Activated gamma-delta T cell treated with Interleukin-2 at 50 U/mL for 16 hours (primary cell): ENCODE measurements at places on chromosomes 4 and X.
A peak's percentile ranks its signal among the peaks of the same experiment; 100 is the strongest.

GRCh38 chr4:106529348-106530023 is 160.9 kb upstream of the GIMD1 start:
- DNase-seq: no peak

- no peak for DNase-seq
Measured at GRCh38 chr4:52244848-52245247, 193.7 kb downstream of the SPATA18 start.

GRCh38 chr4:140309124-140309870 is 64.1 kb upstream of the SCOC start:
- no peak for DNase-seq

GRCh38 chrX:49844611-49845010 is 15.5 kb downstream of the PAGE4 start:
- no peak for DNase-seq

DNA sequence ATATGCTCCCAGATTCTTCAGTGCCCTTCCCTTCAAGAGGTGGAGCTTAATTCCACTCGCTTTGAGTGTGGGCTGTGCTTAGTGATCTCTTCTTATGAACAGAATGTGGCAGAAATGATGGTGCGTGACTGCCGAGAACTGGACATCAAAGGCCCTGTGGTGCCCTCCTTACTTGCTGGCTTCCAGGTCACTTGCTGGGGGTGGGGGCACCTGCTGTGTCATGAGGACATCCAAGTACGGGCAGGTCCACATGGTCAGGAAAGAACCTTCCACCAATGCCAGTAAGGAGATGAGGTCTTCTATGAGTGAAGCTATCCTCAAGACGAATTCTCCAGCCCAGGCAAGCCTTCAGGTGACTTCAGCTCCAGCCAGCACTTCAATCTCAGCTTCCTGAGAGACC is 95.8 kb downstream of the FAM53A start:
- DNase-seq: no peak

DNA sequence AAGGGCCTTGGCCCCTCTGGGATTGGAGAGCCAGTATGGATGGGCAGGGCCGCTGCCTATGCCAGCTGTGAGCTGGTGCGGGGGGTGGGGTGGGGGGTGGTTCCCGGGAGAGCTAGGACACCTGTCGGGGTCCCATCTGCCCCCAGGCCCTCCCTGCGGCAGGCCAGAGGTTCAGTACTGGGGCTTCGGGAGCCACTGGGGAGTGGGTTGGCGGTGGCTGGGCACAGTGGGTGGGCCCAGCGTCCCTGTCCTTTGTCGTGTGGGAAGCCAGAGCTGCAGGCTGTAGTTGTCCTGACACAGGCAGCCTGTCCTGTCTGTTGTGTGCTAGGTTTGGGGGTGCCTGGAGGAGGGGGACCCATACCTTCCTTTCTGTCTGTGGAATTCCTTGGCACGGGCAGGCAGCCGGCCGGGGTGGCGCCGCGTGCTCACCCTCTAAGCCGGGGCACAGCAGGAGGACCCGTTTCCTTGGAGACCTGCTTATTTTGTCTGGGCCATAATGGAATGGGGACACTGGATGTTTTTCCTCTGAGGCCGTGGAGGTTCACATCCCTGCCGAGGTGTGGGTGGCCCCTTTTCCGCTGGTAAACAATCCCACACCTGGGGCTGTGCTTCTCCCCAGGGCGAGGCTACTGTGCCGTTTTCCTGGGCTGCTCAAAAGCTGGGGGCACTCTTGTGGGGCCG is 14.8 kb downstream of the DOK7 start:
- no peak for DNase-seq

- no peak for DNase-seq
Measured at GRCh38 chrX:18271309-18271708, 50.6 kb upstream of the BEND2 start.

DNA sequence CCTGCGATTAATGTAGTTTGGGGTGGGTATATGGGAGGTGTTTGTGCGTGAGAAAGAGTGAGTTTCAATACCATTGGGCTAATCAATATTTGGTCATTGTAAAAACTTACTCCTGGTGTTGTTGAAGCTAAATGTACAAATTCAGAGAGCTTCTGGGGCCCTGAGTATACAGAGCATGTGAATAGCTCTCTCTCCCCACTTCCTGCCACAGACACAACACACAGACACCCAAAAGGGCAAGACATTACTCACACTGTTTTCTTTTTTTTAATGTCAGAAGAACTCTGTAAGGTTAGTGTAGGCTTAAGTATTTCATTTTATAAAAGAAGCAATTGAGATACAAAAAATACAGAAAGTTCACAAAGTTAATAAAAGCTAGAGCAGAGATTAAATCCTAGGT is 151.3 kb upstream of the KCNIP4 start:
- DNase-seq: no peak

DNA sequence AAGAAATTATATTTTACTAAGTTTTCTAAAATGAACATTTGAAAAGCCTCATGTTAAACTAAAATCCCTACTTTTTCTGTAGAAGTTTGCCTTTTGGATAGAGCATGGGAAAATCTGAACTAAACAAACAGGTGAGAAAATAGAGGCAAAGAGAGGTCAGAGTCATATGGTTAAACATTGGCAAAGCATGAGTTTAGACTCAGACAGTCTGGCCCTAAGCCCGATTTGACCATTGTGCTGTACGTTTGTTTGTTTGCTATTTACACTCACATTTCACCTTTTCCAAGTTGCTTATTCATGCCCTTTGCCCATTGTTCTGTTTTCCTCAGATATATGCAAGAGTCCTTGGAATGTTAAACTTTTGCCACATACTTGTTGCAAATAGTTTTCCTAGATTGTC is 85.4 kb downstream of the TIGD2 start:
- no peak for DNase-seq

DNA sequence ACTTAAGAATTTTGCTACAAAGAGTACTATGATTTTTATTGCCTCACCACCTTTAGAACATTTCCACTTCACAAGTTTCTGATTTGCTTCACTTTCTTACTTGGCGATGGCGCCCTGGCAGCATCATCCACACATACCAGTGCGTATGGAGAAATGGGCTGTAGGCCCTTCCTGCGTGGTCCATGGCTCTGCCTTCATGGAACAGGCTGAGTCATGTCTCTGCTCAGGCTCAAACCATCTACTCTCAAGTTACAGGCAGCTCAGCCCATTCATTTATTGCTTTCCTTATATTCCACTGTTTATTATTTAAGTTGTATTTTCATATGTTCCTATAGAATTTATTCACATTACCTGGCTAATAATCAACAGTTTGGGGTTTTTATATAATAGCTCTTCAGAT is 21.1 kb downstream of the CASP3 start:
- DNase-seq: no peak

DNA sequence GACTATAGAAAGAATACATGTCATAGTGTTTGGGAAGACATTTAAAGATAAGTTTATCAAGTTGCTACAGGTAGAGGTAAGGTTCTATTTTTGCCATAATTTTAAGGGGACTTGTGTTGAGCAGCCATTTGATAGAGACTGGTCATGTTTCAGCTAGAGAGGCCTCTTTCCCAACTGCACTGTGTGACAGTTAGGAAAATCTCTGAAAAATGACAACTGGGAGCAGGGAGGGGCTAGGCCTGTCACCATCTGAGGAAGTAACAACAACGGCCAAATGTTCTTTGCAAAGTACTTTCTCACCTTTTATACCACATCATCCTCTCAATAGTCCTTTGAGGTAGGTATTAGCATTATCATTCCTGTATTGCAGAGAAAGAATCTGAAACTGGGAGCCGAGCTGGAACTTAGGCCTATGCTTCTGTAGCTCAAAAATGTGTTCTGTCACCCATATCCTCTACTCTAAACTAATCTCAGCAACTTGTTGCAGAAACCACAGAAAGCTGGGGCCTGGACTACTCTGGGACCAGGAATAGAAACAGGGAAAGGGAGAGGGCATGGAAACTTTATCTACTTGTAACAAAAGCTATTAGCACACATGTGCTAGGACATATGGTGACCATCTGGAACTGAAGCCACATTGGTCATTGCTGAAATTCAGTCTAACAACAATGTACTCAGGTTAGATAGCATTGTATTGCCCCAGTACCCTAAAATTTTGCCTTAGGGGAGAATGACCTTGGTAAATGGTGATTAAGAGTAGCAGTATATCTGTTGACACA is 198.9 kb downstream of the MID1IP1 start:
- no peak for DNase-seq

DNA sequence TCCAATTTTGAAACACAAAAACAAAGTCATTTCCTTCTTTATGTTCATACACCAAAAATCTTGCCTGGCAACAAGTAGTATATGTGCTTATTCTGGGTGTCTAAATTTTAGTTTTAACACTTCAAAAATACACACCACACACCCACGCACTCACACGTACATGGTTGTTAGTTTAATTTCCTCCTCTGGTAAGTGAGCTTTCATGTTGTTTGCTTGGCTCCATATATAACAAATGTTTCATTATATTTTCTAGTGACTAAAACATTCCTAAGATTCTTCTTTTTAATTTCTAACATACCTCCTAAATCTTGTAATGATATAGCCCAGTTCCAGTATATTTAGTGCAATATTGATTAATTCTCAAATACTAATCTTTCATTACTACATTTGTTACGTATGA is 80.9 kb downstream of the PRDM5 start:
- no peak for DNase-seq

DNA sequence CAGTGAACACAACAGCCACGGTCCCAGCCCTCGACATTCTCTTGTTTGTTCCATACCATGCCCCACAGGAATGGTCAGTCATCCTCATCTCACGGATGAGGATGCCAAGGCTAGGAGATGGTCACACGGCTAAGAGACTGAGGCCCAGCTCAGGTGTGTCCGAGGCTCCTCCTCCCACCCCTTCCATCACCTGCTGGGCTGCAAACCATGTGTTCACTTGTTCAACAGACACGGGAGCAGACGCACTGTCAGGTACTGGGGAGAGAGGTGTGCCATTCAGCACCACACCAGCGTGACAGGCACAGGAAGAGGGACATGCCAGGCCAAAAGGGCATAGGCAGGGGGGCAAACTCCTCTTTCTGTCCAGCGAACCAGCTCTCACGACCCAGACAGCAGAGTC is 45.9 kb downstream of the ABLIM2 start:
- DNase-seq: no peak

DNA sequence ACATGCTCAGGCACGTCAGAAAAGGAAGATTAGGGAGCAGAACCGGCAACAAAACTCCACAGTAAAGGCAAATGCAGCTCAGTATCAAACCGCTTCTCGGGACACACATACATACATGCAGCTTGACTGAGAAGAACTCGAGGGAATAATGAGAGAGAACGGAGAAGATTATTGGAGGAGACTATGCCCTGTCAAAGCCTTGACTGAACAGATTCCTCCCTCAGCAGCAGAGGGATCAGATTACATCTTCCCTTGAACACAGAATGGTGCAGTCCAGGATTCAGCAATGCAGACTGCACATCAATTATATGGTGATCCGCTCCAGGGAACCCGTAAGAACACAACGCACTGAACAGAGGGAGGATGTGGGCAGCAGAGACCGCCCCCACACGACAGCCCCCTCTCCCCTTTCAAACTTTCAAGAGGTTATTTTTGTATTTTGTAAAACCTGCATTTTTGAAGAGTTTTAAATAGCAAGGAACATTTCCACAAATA is 183.2 kb downstream of the FBXW7 start:
- peak; percentile 27 for DNase-seq

GRCh38 chr4:131316086-131316485 is 1833.0 kb upstream of the PCDH10 start:
- DNase-seq: no peak

DNA sequence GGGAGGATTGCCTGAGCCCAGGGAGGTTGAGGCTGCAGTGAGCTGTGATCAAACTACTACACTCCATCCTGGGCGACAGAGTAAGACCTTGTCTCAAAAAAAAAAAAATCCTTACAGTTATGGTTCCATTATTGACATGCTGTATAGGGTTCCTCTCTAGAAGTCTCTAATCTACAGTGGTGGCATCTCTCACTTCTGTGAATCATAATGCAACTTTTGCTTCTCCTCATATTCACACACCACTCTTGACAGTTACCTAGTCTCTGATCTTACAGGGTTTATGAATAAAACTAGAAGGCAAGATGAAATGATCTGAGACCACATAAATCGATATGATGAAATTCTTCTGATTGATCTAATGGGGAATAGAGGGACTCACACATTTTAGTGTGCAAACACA is 40.6 kb downstream of the DOCK11 start:
- no peak for DNase-seq

DNA sequence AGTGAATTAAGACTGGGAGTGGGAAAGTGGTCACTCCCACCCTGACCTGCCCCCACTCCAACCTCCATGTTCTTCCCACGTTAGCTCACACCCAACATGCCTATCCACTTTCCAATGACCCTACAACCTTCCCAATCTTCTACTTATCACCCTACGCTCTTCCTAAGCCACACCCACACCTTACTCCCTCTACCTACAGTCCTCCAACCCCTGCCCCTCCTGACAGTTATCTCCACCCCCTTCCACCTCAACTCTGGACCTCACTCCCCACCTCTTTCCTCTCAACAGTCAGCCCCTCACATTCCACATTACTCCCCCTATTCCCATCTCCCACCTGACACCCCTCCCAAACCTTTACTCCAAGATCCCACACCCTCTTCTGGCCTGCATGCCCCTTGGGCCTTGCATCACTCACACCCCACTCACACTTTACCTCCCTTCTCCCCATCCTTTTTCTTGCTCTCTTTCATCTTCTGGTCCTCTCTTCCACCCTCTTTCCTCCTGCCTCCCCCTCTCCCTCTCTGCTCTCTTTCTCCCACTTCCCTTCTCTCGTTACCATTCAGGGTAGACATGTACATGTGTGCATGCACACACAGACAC is 6.9 kb downstream of the NALF2 start:
- DNase-seq: no peak

DNA sequence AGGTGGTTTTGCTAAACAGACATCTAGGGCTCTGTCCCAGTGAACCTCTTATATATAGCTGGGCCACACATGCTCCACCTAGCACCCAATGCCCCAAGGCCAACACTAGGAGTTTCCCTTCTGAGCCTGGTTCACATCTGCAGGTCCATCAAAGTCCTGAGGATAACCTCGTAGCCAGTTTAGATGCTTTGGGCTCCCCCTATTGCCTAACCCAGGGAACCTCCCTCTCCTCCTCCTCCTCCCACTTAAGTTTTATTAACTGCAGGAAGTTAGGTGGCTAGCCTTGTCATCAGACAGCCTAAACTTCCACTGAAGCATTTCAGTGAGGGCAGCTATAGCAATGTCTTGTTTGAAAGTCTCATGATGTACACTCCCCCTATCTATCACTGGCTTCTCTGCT is 88.0 kb downstream of the GUCY2F start:
- no peak for DNase-seq

DNA sequence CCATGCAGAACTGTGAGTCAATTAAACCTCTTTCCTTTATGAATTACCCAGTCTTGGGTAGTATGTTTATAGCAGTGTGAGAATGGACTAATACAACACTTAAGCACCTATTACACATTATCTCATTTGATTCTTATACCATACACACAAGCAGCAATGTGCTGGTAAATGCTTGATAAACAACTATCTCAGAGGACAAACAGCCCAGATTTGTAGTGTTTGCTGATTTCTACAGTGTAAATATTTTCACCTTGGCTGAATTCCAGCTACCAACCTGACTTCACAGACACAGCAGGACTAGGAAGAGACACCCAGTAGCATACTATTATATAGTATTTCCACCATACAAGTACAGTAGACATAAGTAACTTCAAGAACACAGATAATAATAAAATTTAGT is 406.5 kb upstream of the CNKSR2 start:
- no peak for DNase-seq
